CD4-positive, alpha-beta T cell treated with Interleukin-1 beta for 1 hour (primary cell): ENCODE measurements at places on chromosomes 4 and X.

DNA sequence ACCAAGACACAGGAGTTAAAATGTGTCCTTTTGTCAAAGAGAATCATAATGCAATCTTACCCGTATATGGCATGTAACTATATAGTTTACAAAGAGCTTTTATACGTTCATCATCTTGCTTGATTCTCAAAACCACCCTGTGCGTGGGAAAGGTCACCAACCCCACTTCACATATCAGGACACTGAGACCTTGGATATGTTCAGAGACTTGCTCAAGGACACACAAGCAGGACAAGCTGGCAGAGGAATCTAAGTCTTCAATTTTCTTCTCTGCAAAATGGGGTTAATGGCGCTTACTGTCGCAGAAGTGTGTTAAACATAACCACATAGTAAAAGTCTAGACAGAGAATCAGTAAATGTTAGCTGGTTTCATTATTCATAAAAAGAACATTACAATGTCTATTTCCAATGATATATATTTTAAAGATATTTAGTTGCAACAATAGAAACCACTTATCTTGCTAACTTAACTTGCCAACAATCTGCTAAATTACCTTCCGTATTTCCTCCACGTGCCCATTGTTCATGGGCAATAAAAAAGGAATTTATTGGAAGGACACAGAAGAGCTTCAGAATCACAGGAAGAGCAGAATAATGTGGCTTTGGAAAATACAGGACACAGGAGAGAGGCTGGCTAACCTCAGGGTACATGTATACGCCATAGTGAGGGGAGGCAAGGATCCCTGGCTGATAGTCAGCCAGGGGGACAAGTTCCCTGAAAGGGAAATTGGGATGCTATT, 64.6 kb upstream of the TAPT1 start:
- DNase-seq = no peak

DNA sequence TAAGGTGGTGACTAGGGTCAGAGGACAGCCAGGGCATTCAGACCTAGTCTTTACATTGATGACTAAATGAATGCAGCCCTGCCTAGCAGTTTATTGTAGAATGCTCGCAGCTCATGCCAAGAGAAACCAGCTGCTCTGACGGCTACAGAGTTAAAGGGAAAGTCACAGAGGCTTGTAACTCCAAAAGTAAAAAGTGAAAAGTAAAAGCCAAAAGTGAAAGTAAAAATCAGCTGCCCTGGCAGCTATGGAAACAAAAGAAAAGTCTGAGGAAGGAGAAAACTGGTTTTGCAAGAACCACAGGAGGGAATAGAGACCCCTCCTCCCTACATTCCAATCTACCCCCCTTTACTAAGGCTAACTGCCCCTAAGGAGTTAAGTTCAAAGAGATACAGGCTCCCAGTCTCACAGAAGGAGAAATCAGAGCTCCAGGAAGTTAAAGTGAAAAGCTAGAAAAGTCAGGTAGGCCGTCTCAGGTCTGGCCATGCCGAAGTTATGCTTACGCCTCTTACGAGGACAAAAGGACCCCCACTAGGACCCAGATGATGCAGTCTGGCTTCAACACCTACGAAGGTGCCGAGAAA, 6.0 kb downstream of the GAGE10 start:
- DNase-seq = no peak

GRCh38 chr4:95360906-95361695, 187.7 kb downstream of the UNC5C start:
- DNase-seq = no peak

GRCh38 chr4:113675731-113676697, 85.5 kb downstream of the CAMK2D start:
- DNase-seq = no peak

DNA sequence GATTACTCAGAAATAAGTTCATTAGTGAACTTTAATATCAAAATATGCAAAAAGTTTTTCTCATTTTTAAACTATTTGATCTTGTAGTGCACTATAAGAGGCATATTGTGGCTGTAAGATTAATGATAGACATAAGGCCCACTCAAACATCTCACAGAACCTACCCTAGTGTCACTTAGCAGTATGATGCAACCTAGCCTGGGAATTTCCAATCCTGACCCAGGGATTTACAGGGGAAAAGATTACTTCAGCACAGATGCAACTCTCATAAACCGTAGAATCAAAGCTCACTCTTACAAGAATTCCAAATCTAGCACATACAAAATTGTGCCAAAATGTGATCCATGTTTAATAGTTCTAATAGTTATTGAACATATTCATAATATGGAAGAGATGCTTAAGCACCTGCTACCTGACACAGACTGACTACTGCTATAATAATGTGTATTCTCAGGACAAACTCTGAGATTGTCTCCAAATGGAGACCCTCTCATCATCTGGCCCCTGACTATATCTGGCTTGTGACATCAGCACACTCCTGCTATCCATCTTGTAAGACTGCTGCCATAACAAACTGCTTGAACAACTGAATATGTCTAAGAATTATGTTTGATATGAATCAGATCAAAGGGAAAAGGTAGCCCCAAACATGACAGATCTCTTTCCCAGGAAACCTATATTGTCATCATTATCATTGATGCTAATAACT, 271.9 kb downstream of the PABPC4L start:
- no peak for DNase-seq
